Ecto neural progenitor cell (in vitro differentiated cells): ENCODE measurements at places on chromosomes 2 and 18.

DNA sequence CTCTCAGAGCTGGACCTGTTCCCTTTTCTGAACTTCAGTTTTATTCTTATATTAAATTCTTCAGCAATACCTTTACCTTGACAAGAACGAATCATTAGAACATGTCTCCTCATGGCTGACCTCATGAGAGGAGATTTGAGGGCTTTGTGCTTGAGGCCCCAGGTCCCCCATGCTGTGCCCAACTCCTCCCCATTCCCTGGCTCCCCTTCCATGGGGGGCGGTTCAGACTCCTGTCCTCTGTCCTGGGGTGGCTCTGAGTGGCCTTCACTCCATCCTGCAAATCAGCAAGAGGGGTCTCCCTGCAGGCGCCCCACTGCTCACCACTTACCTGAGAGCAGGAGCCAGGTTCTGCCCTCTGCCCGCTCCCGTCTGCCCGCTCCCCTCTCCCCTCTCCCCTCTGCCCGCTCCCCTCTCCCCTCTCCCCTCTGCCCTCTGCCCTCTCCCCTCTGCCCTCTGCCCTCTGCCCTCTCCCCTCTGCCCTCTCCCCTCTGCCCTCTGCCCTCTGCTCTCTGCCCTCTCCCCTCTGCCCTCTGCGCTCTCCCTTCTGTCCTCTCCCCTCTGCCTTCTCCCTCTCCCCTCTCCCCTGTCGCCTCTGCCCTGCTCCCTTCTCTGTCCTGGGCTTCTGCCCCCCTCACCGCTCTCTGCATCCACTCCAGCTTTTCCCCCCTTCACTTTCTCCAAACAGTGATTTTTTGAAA is 98.7 kb upstream of the ALKAL2 start:
- no peak for DNase-seq

DNA sequence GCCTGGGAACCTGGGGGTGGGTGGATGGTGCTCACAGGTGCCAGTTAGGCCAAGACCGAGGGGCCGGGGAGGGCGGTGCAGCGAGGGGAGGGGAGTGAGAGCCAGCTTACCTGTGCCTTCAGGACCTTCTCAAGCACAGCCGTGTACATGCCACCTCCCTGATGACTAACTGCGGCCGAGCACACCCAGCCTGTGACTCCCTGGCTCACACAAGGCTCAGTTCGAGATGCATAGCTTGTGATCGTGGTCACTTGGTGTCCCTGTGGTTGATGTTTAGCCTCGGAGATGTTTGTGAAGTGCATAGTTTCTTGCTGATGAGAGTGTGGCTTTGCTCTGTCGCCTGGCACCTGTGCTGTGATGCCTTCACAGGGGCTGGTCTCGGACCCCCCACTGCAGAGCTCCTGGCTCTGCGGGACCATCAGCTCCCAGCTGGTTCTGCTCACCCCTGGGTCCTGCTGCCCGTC is 84.5 kb upstream of the ODC1 start:
- DNase-seq = no peak

GRCh38 chr2:36701391-36701795 is 4.9 kb downstream of the VIT start:
- DNase-seq = no peak

DNA sequence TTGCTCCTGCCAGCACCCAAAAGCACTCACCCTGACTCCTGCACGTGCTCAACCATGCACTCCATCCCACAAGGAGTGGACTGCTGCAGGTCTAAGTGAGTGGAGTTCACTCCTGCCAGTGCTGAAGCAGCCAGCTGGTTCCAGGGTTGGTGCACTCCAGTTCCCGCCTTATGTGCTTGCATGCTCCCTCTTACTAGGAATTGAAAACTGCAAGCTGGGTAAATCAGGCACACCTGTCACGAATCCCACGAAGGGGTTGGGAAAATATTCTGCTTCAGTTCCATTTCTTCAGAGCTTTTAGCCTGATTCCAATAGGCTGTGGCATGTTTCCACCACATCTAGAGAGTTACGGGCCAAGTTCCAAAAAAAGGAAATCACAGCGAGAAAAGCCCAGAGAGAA is 1365.5 kb upstream of the CHAC2 start:
- no peak for DNase-seq

- DNase-seq = no peak
These were observed 87.2 kb downstream of the TRABD2A start for GRCh38 chr2:84793641-84794040.

- no peak for DNase-seq
These were observed 164.0 kb upstream of the SIX3 start for GRCh38 chr2:44777537-44777936.

GRCh38 chr2:118251427-118251826 is 163.2 kb downstream of the INSIG2 start:
- DNase-seq = no peak

DNA sequence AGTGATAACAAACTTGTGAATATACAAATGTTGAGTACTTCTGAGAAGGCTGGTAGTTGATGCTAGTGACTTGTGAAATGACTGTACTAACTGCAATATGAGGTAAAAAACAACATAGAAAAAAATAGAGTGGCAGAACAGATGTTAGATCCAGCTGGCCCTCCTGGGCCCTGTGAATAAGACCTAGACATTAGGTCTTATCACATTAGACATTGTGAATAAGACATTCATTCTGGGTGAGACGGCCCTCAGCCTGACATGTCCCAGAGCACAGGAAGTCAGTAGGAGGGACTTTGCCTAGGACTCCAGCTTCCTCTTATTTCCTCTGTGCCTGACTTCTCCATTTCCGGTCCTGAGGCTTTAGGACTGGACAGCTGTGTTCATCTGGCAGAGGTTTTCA is 22.9 kb downstream of the DOK1 start:
- DNase-seq = no peak

DNA sequence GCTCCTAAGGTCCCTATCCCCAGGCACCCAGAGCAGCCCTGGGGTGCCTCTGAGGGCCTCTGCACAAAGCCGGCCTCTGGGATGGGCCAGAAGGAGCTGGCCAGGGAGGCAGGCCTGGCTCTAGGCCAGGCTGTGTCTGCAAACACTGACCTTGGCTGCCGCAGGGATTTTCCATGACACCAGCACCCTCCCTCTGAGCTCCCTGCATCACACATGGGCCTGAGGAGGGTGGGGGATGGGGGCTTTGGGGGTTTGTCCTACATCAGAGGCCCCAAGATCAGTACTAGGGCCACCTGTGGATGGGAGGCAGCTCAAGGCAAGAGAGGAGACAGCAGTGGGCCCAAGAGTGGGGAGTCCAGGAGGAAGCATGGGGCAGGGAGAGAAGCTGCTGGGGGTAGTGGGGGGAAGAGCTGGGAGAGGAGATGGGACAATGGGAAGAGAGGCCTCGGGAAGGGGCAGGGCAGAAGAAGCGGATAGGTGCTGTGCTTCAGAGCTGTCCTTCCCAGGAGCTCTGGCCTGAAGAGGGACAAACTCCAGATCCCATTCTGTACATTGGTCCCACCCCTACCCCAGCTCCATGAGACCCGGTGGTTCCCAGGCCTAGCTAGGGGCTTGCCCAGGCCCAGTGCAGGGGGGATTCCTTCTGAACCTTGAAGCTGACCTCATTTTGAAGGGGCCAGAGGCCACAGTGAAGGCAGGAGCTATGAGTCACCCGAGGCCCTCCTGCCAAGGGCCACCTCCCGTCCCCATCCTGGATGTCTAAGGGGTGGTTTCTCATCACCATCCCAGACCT is 28.0 kb downstream of the KCNK3 start:
- no peak for DNase-seq

DNA sequence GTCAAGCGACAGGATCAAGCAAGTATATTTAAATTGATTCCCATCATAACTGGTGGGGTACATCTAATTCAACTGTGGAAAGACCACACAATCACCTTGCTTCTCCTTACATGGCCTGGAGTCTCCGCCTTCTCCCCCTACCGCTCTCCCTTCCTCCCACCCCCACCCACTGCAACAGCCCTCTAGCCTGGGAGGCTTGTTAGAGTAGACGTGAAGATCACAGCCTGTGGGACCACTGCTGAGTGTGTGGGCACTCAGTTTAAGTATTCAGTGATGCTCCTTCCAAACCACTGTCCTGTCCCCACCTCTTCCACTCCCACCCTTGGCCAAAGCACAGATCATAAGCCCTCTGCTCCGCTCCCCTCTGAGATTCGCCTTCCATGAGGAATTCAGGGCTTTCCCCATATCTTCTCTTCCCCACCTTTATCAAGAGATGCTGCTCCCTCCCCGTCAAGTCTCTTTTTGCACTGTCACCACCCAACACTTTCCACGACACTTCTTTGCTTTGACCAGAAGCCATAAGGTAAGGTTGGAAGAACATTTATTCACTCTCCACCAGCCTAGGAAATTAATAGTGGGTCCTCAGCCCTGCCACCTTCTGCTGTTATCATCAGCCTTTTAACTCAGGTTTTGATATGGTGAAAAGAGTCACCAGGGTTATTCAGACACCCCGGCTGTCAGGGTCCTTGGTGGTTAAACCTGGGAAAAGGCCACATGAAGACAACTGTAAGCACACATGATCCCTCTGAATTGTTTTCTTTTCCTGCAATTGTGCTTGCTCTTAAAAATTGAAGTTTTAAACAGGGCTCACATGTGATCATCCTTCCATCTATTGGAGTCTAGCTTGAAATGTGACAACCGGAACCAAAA is 1.7 kb downstream of the METTL4 start:
- no peak for DNase-seq

- DNase-seq = no peak
These were observed 42.1 kb downstream of the DDX18 start for GRCh38 chr2:117856415-117857210.

- no peak for DNase-seq
These were observed 51.2 kb downstream of the MBP start for GRCh38 chr18:77081390-77081778.

GRCh38 chr2:136254681-136255080 is 136.7 kb upstream of the CXCR4 start:
- no peak for DNase-seq

- peak; percentile 52 for DNase-seq
These were observed 114.1 kb downstream of the ZBTB7C start for GRCh38 chr18:48294899-48295585.

- DNase-seq = peak; percentile 43
These were observed 78.5 kb downstream of the RHOB start for GRCh38 chr2:20525041-20526035.

GRCh38 chr2:232896720-232897597 is 26.9 kb downstream of the SNORC start:
- no peak for DNase-seq

- no peak for DNase-seq
These were observed 169.6 kb downstream of the FMNL2 start for GRCh38 chr2:152504618-152505017.

GRCh38 chr2:159045545-159046454 is 77.4 kb downstream of the TANC1 start:
- no peak for DNase-seq
